Effector memory CD4-positive, alpha-beta T cell (primary cell): ENCODE measurements at places on chromosomes 6 and 20.

DNA sequence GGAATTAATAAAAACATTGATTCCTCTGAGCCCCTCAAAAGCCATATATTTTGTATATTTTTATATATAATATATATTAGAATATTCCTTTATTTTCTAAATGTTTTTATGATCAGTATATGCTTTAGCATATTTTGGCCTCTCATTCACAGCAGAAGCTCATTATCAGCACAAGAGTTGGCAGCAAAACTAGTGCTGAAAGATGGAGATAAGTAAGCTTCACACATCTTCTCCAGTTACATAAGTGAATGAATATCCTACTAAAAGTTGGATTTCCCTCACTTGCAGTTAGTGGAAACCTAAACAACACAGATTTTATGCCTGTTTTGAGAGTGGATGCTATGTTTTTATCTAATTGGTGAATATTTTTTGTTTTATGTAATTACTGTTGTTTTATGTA, 1303.8 kb upstream of the ADGRB3 start:
- H3K4me1 ChIP-seq: no peaks in the 10 kb centered on the region
- no peak overlapping the region for H3K4me3 ChIP-seq
- no peak overlapping the region for H3K27ac ChIP-seq
- DNase-seq: no peak
- H3K27me3 ChIP-seq: no peaks in the 10 kb centered on the region

- no peak overlapping the region for H3K27ac ChIP-seq
- no peak overlapping the region for H3K4me3 ChIP-seq
- H3K36me3 ChIP-seq: no peaks in the 10 kb centered on the region
- H3K27me3 ChIP-seq: no peaks in the 10 kb centered on the region
Measured at GRCh38 chr20:24781418-24781980, 167.6 kb upstream of the CST7 start.

DNA sequence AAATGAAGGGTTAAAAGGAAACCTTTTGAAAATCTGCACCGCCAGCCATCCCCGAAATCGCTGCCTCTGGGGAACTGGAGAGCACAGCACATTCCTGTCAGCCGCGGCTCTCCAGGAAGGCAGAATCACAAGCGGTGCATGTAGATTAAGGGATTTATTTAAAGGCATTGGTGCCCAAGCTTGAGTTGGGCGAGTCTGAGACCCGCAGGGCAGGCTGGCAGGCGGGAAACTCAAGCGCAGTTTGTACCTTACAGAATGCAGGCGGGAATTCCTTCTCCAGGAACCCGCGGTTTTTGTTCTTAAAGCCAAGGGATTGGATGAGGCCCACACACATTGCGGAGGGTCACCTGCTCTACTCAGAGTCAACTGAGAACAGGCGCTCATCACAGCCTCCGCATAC, 10.8 kb downstream of the GPR31 start:
- DNase-seq: no peak
- no peak overlapping the region for H3K27ac ChIP-seq
- H3K4me3 ChIP-seq: no peak overlapping the region
- no peaks in the 10 kb centered on the region for H3K27me3 ChIP-seq

DNA sequence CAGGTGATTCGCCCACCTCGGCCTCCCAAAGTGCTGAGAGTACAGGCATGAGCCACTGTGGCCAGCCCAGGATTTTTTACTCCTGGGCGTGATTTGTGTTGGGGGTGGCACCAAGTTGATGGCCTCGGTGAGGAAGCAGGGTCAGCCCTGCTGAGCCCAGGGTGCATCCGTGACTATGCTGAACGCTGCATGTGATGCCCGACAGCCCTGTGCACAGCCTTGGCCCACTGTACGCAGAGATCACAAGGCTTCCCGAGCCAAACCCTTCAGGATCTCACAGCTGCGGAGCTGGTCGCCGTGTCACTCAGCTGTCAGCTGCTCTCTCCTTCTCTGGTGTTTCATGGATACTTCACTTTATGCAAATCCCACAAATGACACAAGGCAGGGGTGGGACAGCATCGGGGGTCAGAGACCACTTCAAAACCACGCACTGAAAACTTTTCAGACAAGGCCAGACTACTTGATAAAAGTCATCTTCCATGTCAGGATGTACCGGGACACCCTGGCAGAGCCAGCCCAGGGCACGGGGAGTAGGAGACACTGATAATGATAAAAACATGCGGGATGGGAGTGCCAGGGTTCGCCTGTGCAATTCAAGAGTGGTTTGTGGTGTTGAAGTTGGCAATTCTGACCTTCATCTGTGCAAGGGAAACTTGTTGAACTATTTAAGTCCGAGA, 31.2 kb upstream of the RPS6KA2 start:
- H3K4me1 ChIP-seq: no peaks in the 10 kb centered on the region
- no peaks in the 10 kb centered on the region for H3K36me3 ChIP-seq
- H3K27ac ChIP-seq: no peak overlapping the region
- no peak for DNase-seq
- no peak overlapping the region for H3K4me3 ChIP-seq
- no peaks in the 10 kb centered on the region for H3K27me3 ChIP-seq

GRCh38 chr20:57728762-57729161, 18.9 kb upstream of the PMEPA1 start:
- no peaks in the 10 kb centered on the region for H3K4me1 ChIP-seq
- H3K27me3 ChIP-seq: no peaks in the 10 kb centered on the region
- DNase-seq: no peak
- H3K36me3 ChIP-seq: no peaks in the 10 kb centered on the region
- H3K27ac ChIP-seq: no peak overlapping the region

- H3K4me3 ChIP-seq: no peak overlapping the region
- no peak for DNase-seq
- no peak overlapping the region for H3K27ac ChIP-seq
Measured at GRCh38 chr6:167533851-167534250, 209.0 kb downstream of the TTLL2 start.

- no peaks in the 10 kb centered on the region for H3K27me3 ChIP-seq
- peaks cover 34% of the 10 kb centered on the region for H3K4me1 ChIP-seq
- DNase-seq: no peak
- no peak overlapping the region for H3K27ac ChIP-seq
- no peaks in the 10 kb centered on the region for H3K36me3 ChIP-seq
Measured at GRCh38 chr6:45447716-45448115, 70.0 kb upstream of the SUPT3H start.

- H3K4me1 ChIP-seq: no peaks in the 10 kb centered on the region
- H3K27ac ChIP-seq: no peak overlapping the region
- no peak overlapping the region for H3K4me3 ChIP-seq
- no peaks in the 10 kb centered on the region for H3K36me3 ChIP-seq
Measured at GRCh38 chr6:57024321-57024720, 22.2 kb upstream of the KIAA1586 start.

- H3K4me3 ChIP-seq: no peak overlapping the region
- no peak overlapping the region for H3K27ac ChIP-seq
- peaks cover 23% of the 10 kb centered on the region for H3K4me1 ChIP-seq
- H3K36me3 ChIP-seq: peaks cover 21% of the 10 kb centered on the region
- H3K27me3 ChIP-seq: no peaks in the 10 kb centered on the region
Measured at GRCh38 chr20:49938173-49939163, 2.3 kb downstream of the RNF114 start.

GRCh38 chr20:53611449-53611894, 17.8 kb upstream of the ZNF217 start:
- H3K4me1 ChIP-seq: peaks cover 13% of the 10 kb centered on the region
- H3K4me3 ChIP-seq: no peak overlapping the region
- DNase-seq: no peak
- H3K36me3 ChIP-seq: no peaks in the 10 kb centered on the region
- H3K27ac ChIP-seq: no peak overlapping the region

DNA sequence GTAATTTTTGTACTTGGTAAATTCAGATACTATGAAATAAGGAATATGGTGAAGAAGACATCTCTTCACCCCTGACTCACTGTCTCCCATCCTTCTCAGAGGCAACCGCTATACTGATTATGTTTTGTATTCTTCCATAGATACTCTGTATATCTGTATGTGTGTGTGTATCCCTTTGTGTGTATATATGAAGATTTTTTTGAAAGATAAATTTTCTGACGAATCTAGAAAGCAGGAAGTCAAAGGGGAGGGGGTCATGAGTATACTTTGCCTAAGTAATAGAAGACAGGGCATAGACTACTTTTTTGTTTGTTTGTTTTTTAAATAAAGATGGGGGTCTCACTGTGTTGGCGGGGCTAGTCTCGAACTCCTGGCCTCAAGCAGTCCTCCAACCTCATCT, 48.2 kb downstream of the TOP1 start:
- H3K4me3 ChIP-seq: no peak overlapping the region
- peaks cover 28% of the 10 kb centered on the region for H3K36me3 ChIP-seq
- peaks cover 13% of the 10 kb centered on the region for H3K4me1 ChIP-seq
